ELF-1 (cell line): ENCODE measurements at places on chromosomes 13 and 19.

- no peak for DNase-seq
Observed at GRCh38 chr19:43416951-43417623, 2.4 kb downstream of the TEX101 start.

DNA sequence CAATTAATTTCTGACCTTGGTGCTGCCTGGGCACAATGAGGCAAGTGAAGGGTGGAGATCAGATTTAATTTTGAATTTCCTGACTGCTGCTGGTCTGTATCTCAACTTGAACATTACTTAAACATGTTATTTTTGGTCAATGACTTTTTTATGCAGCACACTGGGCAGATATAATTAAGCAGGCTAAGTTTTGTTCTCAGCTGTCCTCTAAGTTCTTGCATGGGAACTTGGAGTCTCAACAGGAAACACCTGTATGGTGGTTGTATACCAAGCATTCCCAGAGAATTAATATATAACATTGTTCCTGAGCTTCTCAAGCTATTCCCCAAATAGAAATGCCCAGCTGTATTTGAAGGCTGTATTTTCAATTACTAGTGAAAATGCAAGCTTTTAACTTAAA is 113.5 kb upstream of the EDNRB start:
- no peak for DNase-seq

DNA sequence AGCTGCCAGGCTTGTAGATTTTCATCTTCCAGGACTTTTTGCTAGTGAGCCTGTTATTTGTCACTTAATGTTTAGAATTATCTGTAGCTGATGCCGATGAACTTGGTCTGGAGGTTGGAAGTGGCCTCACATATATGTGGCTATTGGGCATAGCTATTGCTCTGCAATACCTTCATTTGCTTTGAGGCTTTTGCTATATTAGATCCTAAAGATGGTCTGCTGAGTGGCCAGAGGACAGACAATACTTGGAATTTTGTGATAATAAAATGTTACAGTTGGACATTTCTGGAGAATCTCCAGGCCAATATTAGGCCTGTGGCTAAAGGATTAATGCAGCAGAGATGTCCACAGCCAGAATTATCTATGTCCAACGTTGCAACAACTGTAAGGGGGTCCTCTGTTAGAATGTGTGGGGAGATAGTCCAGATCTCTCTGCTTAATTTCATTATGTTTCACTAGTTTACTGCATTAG is 222.3 kb downstream of the GPC5 start:
- DNase-seq: no peak

DNA sequence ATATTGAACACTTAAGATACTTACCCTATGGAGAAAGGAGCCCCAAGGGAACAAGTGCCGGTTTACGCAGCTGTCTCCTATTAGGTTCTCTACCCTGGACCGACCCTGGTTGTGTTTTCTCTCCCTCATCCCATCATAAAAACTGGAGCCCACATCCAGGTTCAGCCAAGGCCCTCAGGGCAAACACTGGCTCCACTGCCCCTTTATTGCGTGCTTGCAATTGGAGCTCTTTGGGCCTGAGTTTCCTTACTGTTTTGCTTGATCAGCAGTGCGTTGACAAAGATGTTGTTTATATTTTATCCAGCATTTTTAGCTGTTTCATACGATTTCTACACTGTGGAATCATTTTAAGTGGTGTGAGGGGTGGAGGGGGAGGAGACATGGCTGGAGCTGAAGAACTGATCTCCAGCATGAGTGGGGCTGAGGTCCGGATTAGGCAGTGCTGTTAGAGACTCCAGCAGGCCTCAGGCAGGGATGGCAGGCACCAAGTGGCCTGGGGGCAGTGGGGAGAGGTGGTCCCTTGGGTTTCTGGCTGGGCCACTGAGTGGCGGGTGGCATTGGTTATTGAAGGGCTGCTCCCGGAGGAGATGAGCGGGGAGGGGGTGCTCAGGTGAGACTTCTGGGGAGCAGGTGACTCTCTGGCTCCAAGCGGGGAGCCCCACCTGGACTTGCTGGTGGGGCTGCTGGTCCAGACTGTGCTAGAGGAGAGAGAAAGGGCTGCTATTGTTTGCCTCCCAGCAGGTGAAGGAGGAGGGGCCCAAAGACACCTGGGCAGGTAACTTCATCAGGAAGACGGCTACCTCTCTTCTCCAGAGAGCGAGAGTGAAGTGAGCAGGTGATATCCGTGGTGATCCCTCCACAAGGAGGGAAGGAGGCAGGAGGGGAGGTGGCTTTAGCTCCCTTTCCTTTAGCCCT is 62.4 kb upstream of the RNF113B start:
- DNase-seq: no peak
